Stomach (tissue), 19 donors: ENCODE measurements at places on chromosomes 3 and 15. TPM values are rescaled to one million over a fixed set of nuclear protein-coding genes. Genes with fewer than 3 reads are reported as not detected.
A peak's percentile ranks its signal among the peaks of the same experiment; 100 is the strongest.

GRCh38 chr3:133441867-133442270 is 42.0 kb downstream of the BFSP2 start:
- no peak overlapping the region for H3K4me3 ChIP-seq
- no peaks in the 10 kb centered on the region for H3K36me3 ChIP-seq
- no peaks in the 10 kb centered on the region for H3K27me3 ChIP-seq

GRCh38 chr3:144105542-144105941 is 133.9 kb downstream of the DIPK2A start:
- no peak for DNase-seq
- H3K27me3 ChIP-seq, result no peaks in the 10 kb centered on the region
- no peaks in the 10 kb centered on the region for H3K36me3 ChIP-seq
- H3K4me1 ChIP-seq, result no peaks in the 10 kb centered on the region

DNA sequence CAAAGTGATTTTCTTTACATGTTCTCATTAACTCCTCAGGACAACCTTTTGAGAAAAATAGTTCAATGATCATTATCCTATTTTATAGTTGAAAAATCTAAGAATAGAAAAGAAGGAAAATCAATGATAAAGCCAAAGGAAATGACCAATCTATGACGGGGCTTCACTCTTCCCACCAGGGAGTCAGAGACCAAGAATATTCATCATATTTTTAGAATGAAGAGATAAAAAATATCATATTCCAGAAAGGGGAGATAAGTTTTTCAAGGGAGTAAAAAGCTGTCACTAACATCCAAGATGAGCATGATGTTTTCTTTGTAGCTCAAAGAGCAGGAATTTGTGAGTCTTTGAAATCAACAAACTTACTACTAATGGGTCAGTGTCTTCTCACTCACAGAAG is 71.5 kb upstream of the LPP start:
- no peak overlapping the region for H3K4me3 ChIP-seq
- H3K4me1 ChIP-seq, result no peaks in the 10 kb centered on the region

Gene FETUB
- not detected for total RNA-seq

DNA sequence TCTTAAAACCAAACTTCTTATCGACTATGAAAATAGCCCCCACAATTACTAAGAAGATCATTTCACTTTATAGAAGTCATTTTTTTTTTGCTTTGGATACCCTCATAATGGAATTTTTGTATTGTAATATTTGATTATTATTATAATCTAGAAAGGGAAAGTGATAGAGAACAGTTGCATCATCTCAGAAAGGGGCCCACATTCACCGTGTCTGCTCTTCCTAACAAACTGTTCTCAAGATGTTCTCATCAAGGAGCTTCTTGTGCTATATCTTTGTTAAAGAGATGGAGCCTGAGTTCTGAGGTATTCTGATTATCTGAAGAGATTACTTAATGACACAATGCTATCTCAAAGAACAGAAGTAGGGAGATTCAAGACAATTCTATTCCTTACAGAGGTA is 49.3 kb downstream of the MME start:
- no peaks in the 10 kb centered on the region for H3K27me3 ChIP-seq
- DNase-seq, result no peak
- no peak overlapping the region for H3K4me3 ChIP-seq

DNA sequence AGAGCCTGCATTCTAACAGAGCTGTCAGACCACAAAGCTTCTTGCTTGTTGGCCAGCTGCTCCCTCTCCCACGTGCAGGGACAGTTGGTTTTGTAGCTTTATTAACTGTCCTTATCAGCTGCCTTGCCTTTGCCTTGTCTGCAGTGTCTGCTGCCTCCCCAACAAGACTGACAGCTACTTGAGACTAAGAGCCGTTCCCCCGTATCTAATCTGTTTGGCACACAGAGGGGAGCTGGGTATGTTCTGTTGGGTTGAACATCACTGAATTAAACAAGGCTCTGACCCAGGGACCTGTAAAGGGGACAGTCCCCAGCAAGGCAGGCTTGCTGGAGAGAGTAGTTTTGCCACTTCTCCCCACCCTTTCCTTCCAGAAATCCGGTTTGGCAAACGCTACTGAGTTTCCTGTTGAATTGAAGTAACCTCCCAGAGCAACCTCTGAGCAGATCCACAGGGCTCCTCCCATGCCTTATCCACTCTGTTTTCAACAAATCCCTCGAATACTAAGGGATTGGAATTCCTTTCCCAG is 116.1 kb downstream of the ANP32A start:
- peaks cover 13% of the 10 kb centered on the region for H3K4me1 ChIP-seq
- H3K4me3 ChIP-seq, result no peak overlapping the region
- H3K27ac ChIP-seq, result no peak overlapping the region
- H3K27me3 ChIP-seq, result peaks cover 15% of the 10 kb centered on the region

Gene SMAD6
- total RNA-seq, result 112 TPM

Gene FBXL2
- 45.1 TPM for total RNA-seq

Gene SI
- not detected for total RNA-seq

DNA sequence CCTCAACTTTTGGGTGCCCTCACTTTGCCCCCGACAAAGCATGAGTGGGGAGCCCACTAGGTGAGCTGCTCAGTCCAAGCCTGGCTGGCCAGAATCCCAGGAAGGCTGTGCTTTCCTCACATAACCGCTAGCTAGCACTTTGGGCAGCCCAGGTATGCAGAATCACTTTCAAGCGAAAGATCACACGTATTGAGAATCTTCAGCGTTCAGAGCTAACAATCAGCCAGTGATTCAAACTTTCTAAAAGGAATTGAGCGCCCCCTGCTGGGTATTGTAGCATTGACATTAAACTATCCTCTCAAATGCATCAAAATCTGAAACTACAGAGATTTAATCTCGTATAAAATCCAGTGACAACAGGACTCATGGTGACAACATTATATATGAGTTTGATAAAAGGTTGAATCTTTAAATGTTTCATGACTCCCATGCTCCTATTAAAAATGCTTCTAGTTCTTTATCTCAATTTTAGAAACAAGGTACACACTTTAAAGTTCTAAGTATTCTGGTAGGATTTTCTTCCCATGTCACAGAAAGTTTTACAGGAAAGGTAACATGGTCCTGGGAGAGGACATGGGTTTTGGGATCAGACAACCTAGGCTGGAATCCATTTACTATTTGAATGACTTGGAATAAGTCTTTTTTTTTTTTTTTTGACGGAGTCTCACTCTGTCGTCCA is 11.8 kb downstream of the ANAPC13 start:
- no peak overlapping the region for H3K4me3 ChIP-seq
- peaks cover 29% of the 10 kb centered on the region for H3K36me3 ChIP-seq
- no peaks in the 10 kb centered on the region for H3K27me3 ChIP-seq
- DNase-seq, result peak; percentile 85

DNA sequence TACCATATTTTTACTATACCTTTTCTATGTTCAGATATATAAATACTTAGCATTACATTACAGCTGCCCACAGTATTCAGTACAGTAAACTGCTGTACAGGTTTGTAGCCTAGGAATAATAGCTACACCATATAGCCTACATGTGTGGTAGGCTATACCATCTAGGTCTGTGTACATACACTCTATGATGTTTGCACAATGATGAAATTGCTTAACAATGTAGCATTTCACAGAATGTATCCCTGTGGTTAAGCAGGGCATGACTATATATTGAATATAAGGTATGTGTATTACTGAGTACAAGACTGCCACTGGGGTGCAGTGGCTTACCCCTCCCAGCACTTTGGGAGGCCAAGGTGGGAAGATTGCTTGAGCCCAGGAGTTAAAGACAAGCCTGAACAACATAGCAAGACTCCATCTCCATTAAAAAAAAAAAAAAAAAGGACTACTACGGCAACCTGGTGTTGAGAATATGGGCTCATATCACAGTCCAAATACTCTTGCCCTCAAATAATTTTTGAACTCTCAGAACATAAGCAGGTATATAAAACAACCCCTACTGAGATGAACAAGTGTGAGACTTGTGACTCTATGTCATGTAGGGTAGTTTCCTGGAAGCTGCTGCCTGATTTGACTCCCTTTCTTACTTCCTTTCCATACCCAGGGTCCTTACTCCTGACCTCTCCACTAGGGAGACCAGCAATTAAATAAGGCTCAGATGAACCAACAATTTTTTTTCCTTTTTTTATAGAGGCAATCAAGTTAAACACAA is 4.8 kb downstream of the PPP1R14D start:
- DNase-seq, result peak; percentile 66
- H3K27me3 ChIP-seq, result no peaks in the 10 kb centered on the region
- no peaks in the 10 kb centered on the region for H3K36me3 ChIP-seq
- peaks cover 7% of the 10 kb centered on the region for H3K4me1 ChIP-seq
- H3K27ac ChIP-seq, result no peak overlapping the region

Gene BLM
- 2.3 TPM for total RNA-seq

DNA sequence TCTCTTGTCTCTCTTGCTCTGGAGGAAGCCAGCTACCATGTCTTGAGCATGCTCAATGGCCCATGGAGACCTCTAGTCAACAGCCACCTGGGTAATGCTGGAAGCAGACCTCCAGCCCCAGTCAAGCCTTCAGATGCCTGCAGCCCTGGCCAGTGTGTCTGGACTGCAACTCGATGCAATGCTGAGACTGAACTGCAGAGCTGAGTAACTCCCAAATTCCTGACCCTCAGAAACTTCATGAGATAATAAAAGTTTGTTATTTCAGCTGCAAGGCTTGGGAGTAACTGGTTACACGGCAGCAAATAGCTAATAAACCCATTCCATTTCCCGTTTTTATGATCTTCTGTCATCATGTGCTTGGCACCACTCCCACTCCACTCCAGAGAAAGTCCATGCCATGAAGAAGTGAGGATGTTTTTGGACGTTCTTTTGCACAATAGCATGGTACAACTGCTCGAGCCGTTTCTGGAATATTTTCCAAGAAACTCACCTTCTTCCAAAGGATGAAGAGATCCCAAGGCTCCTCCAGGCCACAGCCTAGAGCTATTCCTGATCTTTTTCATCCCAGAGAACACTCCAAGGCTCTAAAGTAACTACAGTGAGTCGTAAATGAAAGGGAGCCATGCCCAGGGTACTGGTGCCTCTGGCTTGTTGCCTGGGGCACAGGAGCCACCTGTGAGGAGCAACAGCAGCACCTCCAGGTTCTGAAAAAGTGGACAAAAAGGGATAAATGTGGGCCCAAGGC is 72.0 kb upstream of the KLF13 start:
- H3K4me3 ChIP-seq, result no peak overlapping the region
- DNase-seq, result no peak
- no peaks in the 10 kb centered on the region for H3K36me3 ChIP-seq
- H3K4me1 ChIP-seq, result no peaks in the 10 kb centered on the region
- H3K27ac ChIP-seq, result no peak overlapping the region

Gene SCN11A
- not detected for total RNA-seq

Gene POPDC2
- total RNA-seq, result 8.5 TPM

GRCh38 chr3:86969500-86970189 is 21.3 kb downstream of the VGLL3 start:
- no peak overlapping the region for H3K4me3 ChIP-seq
- H3K27ac ChIP-seq, result no peak overlapping the region
- H3K27me3 ChIP-seq, result no peaks in the 10 kb centered on the region
- H3K4me1 ChIP-seq, result no peaks in the 10 kb centered on the region
- peak; percentile 21 for DNase-seq
- no peaks in the 10 kb centered on the region for H3K36me3 ChIP-seq

GRCh38 chr3:178969004-178969700 is 102.5 kb downstream of the ZMAT3 start:
- H3K4me1 ChIP-seq, result peaks cover 8% of the 10 kb centered on the region
- no peak overlapping the region for H3K4me3 ChIP-seq
- no peak overlapping the region for H3K27ac ChIP-seq
- H3K36me3 ChIP-seq, result no peaks in the 10 kb centered on the region
- no peaks in the 10 kb centered on the region for H3K27me3 ChIP-seq

DNA sequence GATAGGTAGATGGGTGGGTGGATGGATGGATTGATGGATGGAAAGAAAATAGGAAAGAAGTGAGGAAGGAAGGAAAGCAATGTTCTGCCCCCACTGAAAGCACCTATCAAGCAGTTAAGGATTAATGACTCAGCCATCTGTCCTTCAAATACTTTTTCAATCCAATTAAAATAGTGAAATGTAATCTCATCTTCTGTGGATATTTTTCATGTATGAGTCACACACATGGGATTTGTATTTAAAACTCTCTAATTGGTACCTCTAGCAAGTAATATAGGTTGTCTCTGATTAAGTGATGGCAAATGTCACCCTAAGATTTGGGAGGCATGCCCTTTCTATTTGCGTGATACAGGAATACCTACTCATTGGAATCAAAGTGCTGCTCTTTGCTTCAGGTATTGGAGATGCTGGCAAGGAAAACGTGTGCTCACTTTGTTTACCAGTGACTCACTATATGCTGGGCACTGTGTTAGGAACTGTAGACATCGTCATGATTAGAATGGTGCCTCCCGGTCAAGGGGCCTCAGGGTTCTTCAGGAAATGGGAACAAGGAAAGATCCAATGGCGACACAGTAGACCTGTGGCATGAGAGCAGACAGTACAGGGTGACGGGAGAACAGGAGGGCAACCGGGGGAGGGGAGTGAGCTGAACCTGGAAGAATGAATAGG is 230.1 kb downstream of the CLSTN2 start:
- H3K27ac ChIP-seq, result no peak overlapping the region
- no peaks in the 10 kb centered on the region for H3K36me3 ChIP-seq
- no peak for DNase-seq
- peaks cover 7% of the 10 kb centered on the region for H3K4me1 ChIP-seq
- no peak overlapping the region for H3K4me3 ChIP-seq

- H3K4me1 ChIP-seq, result peaks cover 42% of the 10 kb centered on the region
- H3K27ac ChIP-seq, result peak overlapping the region; percentile 87
- no peaks in the 10 kb centered on the region for H3K36me3 ChIP-seq
- H3K27me3 ChIP-seq, result no peaks in the 10 kb centered on the region
Observed at GRCh38 chr3:8443829-8444791, 57.5 kb upstream of the LMCD1 start.

Gene GOLGA8H
- total RNA-seq, result not detected

Gene ZIC1
- not detected for total RNA-seq

GRCh38 chr3:177051411-177051810 is 145.9 kb downstream of the TBL1XR1 start:
- H3K36me3 ChIP-seq, result peaks cover 36% of the 10 kb centered on the region
- H3K27ac ChIP-seq, result no peak overlapping the region
- H3K4me3 ChIP-seq, result no peak overlapping the region
- H3K27me3 ChIP-seq, result no peaks in the 10 kb centered on the region
- DNase-seq, result peak; percentile 48

- no peaks in the 10 kb centered on the region for H3K36me3 ChIP-seq
- H3K27me3 ChIP-seq, result no peaks in the 10 kb centered on the region
- DNase-seq, result no peak
- no peak overlapping the region for H3K4me3 ChIP-seq
- H3K4me1 ChIP-seq, result peaks cover 6% of the 10 kb centered on the region
- H3K27ac ChIP-seq, result no peak overlapping the region
Observed at GRCh38 chr15:81288040-81288439, 35.9 kb downstream of the STARD5 start.
